ENCODE measurements at places on chromosomes 2 and 18.
A peak's percentile ranks its signal among the peaks of the same experiment; 100 is the strongest.

GRCh38 chr18:23701017-23701416 lies 11.8 kb downstream of the LAMA3 start:
- DNase-seq: no peak

GRCh38 chr2:69436596-69436937 lies 668 bp downstream of the NFU1 start:
- DNase-seq: no peak

GRCh38 chr18:23867006-23867405 lies 147.5 kb upstream of the TTC39C start:
- no peak for DNase-seq

- no peak for DNase-seq
These were observed 71.0 kb downstream of the NGEF start for GRCh38 chr2:232941912-232942594.

DNA sequence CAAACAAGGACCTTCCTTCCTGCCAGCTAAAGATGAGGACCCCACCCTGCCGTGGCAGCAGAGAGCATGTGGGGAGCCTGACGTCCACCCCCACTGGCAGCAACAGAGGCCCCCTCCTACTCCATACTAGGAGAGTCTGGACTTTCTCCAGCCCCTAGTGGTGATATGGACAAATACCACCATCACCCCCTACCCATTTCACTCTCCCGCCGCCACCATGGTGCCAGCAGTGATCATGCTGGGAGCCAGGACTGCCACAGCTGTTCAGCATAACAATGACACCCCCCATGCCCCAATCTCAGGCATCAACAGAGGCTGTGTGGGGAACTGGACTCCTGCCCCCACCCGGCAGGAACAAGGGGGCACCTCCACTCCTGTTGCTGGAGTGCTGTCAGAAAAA lies 42.7 kb upstream of the ATP9B start:
- no peak for DNase-seq

DNA sequence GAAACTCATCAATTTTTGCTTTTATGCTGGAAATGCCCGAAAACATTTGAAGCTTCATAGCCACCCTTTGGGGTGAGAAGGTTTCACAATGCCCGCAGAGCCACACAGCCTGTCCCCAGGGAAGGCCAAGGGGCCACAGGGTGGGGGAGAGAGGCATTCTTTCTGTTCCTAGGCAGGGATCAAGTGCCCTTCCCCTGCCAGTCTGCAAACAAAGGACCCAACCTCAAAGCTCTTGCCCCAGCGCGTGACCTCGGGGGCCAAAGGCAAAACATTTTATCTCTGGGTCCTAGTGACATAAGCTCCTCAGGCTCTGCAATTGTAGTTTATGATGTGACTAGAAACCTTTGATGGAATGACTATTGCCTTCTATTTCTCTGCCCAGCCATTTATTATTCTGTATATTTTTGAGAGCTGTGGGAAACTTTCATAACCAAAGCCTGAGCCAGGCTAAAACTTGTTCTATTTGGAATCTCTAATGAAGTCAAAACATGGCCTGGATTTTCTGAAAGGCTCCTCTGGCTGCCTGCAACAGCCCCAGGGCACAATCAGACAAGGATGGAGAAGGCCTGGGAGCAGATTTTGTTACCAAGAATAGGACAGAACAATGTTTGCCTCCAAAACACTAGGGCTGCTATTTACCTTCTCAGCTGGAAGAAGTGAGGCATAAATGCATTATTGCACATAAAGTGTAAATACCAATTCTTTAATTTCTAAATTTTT lies 137.2 kb upstream of the KCTD1 start:
- DNase-seq: no peak

- no peak for DNase-seq
These were observed 27.7 kb upstream of the NFATC1 start for GRCh38 chr18:79367989-79368388.

GRCh38 chr18:79422022-79422782 lies 26.5 kb downstream of the NFATC1 start:
- DNase-seq: no peak

DNA sequence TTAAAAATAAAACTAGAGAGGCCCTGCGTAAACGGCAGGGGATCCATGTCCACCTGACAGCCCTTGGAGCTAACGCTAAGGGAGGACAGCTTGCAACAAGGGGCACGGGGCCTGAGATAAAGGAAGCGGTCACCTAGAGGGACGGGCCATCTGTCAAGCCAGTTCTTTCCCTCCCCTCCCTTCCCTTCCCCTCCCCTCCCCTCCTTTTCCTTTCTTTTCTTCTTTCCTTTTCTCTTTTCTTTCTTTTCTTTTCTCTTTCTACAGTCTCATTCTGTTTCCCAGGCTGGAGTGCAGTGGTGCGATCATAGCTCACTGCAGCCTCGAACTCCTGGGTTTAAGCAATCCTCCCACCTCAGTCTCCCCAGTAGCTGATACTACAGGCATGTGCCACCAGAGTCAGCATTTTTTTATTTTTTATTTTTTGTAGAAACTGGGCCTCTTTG lies 34.5 kb upstream of the CTAGE1 start:
- DNase-seq: no peak

DNA sequence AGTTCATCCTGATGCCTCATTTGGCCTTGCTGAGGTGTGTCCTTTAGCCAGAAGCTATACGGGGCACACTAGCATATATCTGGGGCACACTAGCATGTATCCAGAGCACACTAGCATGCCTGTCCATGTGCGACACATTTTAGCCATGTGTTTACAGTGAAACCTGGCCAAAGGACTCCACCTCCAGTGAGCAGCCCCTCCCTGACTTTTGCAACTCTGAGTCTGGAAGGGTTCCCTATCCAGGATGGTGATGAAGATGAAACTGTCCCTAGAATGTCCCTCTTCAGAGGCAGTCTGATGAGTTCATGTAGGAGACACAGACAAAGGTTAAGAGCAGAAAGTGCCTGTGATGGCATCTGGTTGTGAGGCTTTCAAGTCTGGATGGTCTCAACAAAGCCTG lies 61.4 kb upstream of the LGALSL start:
- no peak for DNase-seq

DNA sequence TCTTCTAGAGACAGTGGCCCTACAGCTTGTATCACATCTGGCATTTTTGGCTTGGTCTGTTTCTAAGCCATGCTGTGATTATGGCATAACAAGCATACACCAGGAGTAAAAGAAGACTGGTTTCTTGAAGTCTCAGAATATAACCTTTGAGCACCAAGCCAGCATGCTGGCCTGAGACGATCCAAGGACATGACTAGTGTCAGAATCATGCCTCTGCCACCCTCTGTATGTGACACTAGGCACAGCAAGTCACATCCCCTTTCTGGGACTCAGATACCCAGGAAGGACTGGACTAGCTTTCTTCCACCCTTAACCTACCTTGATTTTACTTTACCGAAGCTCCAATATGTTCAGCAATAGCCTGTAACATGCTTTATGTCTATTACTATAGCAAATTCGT lies 345.5 kb downstream of the SETBP1 start:
- DNase-seq: no peak

DNA sequence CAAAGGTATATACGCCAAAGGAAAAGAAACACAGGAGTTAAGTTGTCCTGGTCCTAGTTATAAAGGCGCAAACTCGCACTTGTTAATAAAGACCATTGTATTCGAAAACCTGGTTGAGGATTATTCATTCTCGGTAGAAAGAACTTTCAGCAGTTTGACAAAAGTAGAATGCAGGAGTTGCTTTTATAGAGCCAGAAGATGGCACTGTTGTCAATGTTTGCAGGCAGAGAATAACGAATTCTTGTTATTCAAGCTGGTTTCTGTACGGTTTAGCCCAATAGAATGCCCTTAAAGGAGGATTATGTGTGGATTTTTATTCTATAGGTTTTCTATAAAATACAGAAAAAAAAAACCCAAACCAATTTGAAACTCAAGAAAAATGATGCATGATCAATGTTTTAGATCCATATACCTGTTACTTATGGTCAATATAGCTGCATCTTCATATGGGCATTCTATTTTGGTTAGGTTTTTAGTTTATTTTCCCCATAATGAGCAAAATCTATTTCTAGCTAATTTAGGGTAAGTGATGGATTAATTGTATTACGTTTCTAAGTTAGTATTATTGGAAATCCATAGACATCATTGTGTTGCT lies 510.3 kb downstream of the PLCL1 start:
- peak; percentile 33 for DNase-seq

GRCh38 chr2:238644095-238645081 lies 203.5 kb upstream of the TWIST2 start:
- no peak for DNase-seq

Measured in CD4-positive, alpha-beta T cell treated with Interleukin-4 for 4 hours (primary cell).